LoVo (cell line): ENCODE measurements at places on chromosomes 6 and 20.

GRCh38 chr6:90496258-90497016, 90.4 kb downstream of the MAP3K7 start:
- DNase-seq = no peak

DNA sequence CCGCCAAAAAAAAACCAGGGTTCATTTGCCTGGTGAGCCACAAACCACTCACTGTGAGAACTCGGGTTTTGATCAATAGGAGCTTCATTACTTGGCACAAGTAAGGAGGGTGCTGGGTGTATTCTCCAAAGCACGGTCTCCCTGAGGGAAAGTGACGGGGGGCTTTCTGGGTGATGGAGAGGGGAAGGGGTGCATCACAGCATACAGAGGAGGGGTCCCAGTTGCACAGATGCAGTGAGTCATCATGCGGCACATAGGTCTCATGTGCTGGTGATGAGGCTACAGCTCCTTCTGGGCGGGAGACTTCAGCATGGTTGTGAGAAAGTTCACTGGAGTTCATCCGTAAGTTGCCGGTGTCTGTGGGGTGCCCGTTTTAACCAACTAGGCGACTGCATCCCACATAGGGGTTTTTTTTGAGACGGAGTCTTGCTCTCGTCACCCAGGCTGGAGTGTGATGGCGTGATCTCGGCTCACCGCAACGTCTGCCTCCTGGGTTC, 36.2 kb downstream of the SUN5 start:
- no peak for DNase-seq

DNA sequence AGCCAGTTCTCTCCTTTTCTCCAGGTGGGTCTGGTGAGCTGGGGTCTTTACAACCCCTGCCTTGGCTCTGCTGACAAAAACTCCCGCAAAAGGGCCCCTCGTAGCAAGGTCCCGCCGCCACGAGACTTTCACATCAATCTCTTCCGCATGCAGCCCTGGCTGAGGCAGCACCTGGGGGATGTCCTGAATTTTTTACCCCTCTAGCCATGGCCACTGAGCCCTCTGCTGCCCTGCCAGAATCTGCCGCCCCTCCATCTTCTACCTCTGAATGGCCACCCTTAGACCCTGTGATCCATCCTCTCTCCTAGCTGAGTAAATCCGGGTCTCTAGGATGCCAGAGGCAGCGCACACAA, 765 bp upstream of the CFB start:
- DNase-seq = no peak

GRCh38 chr6:41763470-41763869, 16.2 kb downstream of the FRS3 start:
- no peak for DNase-seq

DNA sequence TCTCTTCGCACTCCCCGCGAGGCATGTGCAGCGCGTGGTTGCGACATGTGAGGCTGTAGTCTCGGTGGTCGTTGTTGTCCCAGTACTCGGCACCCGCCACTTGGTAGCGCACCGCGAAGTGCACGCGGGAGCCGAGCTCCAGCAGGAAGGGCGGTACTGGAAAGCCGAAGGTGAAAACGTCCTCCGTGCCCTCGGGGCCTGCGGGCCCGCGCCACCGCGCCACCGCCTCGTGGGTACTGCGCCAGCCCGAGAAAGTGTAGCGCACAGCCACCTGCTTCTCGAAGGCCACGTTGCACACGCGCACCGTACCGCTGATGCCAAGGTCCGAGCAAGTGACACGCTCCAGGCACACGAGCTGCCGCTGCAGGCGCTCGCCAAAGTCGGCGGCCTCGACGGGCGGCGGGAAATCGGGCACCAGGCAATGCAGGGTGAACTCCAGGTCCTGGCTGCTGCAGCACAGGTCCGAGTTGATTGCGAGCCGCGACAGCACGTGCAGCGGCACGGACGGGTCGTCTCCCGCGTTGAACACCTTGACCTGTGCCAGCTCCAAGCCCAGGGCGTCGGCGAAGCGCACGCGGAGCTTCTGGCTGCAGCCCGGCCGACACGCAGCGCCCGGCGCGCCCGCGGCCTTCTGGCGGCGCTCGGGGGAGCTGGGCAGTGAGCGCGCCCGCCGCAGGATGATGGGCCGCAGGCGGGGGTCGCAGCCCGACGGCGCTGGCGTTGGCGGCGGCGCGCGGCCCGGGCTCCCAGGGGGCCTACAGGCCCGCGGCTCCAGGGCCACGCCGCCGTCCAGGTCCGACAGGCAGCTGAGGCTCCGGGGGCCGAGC, 840 bp downstream of the PPP1R3D start:
- DNase-seq = no peak

DNA sequence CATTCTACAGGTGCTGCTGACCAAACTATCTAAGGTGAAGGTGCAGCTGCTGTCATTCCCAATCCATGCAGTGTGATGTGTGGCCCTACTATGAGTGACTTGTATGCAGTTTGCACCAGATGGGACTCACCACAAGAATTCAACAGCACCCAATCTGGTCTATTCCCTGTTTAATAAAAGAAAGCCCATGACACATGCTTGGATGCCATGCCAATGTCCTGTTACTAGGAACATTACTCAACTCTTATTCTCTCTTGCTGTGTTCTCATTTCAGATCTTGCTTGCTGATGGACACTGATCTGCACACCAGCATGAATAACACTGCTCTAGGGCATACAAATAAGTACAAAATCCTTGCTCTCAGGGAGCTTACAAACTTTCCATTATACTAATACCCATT, 221.6 kb upstream of the CDYL start:
- no peak for DNase-seq

- DNase-seq = no peak
Measured at GRCh38 chr20:43831481-43832065, 83.1 kb upstream of the TOX2 start.

DNA sequence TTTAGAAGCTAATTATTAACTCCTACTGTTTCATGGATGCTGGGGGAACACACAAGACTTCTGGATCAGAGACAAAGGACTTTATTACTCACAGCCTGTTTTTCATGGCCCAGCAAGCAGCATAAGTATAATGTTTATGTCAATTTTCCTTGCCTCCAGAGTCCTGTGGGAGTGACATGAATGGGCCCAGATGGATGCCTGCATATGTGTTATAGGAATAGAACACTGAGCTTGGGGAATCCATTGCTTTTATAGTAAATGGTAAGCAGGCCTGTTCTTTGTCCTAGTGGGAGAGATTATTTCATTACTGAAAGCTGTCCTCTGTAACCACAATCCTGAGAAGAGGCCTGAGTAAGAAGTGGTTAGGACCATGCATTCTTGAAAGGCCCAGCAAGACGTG, 25.6 kb downstream of the BLTP3A start:
- DNase-seq = no peak

DNA sequence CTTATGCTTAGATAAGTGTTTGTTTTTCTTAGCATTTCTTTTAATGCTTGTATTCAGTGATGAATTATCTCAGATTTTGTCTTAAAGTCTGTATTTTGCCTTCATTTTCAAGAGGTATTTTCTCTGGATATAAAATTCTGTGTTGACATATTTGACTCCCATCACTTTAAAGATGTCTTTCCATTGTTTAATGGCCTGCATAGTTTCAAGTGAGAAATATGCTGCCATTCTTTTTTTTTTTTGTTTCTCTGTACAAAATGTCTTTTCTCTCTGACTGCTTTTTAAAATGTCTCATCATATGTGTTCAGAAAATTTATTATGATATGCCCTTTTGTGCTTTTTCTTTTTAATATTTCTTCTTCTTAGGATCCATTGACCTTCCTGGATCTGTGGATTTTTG, 578.0 kb upstream of the NOX3 start:
- no peak for DNase-seq

DNA sequence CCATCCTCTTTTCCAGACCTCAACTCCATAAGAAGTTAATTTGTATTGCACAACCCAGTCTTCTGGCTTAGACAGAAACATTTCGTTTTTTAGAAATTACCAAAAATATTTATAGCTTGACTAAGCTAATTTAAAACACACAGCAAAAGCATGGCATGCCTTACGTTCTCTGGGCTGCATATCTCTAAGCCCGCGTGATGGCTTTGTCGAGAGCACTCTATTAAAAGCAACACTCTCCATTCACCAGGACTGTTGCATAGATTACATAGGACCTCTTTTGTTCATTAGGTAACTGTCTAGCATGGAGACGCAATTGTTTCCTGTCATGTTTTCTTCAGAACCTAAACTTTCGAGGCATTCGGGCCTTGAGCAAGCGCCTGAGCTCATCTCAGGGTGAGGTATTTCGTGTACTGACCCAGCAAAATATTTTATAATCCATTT, 104.5 kb downstream of the IBTK start:
- DNase-seq = no peak

- peak; percentile 55 for DNase-seq
Measured at GRCh38 chr6:26304797-26305640, 60.0 kb upstream of the BTN3A2 start.

DNA sequence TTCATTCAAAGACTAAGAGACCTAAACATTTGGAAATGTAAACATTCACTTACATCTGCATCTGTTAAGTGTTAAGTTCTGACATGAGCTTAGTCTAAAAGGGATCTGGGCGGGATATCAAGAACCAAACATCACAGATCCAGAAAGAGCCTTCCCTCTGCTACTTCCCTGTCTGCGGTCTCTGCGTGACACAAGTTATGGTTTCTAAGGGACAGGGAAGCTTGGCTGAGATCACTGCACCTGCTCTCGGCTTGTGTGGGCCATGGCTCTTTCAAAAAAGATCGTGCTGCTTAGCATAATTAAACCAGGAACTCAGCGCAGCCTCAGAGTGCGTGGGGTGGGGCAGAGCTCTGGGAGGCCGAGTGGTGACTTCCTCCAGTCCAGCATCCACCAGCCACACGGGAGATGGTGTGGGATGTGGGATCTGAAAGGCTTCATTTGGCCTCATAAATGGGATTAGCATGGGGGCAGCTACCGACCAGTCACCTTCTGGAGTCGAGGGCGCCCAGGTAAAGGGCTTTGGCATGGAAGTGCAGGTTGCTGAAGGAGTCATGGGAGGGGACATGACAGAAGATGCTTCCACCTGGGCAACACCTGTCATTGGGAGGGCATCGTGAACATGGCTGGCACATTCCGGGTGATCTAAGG, 16.7 kb upstream of the RAMACL start:
- DNase-seq = no peak
